ENCODE measurements at places on chromosomes 2 and 18. TPM values are rescaled to one million over a fixed set of nuclear protein-coding genes. Genes with fewer than 3 reads are reported as not detected.

DNA sequence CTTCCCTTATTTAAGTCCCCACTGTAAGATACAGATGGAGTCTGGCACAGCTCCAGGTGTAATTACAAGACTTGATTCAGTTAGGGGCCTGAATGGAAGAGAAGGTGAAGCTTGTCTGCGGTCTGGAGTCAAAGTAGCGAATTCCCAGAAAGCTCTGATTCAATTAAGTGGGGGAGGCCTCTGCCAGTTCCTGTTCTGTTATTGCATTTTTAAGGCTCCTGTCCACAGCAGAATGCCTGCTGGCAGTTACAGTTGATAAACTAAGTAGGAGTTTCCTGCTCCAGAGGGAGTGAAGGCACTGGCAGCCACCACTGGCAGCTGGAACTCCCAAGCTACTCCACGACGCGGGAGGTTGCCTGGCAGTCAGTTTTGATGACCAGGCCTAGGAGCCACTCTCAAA, 181.1 kb downstream of the SOCS6 start:
- peak; percentile 8 for DNase-seq

CCDC68 gene
- total RNA-seq: not detected

GRCh38 chr2:119486196-119486827, 38.0 kb downstream of the SCTR start:
- DNase-seq: no peak

LIMS2 gene
- 1.2 TPM for total RNA-seq

DNA sequence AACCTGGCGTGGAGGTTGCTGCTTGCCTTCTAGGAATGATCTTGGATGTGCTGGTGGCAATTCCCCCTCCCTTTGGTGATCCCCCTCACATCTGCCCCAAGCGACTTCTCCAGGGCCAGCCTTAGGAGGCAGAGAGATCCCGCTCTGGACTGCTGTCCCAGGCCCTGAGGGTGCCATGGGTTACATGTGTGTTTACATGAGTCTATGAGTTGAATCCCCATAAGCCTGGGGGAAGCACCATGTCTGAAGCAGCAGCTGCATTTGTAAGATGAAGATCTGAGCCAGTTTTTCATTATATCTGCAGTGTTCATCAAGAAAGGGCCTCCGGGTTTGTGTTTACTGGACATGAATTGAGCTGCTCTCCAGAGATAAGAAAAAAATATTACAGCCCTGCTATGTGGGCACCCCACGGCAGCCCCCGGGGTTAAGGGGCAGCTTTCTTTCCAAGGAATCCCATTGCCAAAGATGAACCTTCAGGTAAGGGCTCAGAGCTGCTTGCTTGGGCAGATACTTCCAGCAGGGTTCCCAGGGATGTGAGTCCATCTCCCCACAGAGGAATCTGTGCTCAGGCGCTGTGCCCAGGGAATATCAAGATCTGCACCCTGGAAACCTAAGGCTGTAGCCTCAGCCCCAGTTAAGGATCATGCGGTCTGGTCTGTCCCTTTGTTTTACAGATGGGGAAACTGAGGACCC, 46.0 kb downstream of the MRPS5 start:
- DNase-seq: no peak

DNA sequence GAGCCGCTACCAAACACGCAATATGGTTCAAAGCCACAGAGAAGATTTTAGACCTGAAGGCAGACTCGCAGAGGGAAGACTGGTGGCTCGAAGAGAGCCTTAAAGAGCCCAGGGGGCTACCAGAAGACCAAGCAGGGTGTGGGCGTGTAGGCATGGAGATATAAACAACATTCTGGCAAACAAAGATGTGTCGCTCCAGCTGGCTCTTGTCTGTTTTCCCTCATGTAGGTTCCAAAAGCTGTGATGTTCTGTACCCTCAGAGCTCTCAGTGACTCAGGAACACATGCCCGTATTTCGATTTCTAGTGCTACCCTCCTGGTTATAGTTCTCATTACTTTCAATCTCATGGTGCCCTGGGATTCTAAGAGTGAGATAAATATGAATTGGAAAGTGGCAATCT, 44.5 kb downstream of the DOCK10 start:
- DNase-seq: no peak
